Lung (tissue), 17 donors: ENCODE measurements at places on chromosomes 12 and 14. TPM values are rescaled to one million over a fixed set of nuclear protein-coding genes. Genes with fewer than 3 reads are reported as not detected.
A peak's percentile ranks its signal among the peaks of the same experiment; 100 is the strongest.

GRCh38 chr14:72744416-72745120 lies 149.3 kb downstream of the DPF3 start:
- H3K4me1 ChIP-seq, result no peaks in the 10 kb centered on the region
- H3K4me3 ChIP-seq, result no peak overlapping the region
- H3K36me3 ChIP-seq, result no peaks in the 10 kb centered on the region
- H3K27me3 ChIP-seq, result no peaks in the 10 kb centered on the region

DNA sequence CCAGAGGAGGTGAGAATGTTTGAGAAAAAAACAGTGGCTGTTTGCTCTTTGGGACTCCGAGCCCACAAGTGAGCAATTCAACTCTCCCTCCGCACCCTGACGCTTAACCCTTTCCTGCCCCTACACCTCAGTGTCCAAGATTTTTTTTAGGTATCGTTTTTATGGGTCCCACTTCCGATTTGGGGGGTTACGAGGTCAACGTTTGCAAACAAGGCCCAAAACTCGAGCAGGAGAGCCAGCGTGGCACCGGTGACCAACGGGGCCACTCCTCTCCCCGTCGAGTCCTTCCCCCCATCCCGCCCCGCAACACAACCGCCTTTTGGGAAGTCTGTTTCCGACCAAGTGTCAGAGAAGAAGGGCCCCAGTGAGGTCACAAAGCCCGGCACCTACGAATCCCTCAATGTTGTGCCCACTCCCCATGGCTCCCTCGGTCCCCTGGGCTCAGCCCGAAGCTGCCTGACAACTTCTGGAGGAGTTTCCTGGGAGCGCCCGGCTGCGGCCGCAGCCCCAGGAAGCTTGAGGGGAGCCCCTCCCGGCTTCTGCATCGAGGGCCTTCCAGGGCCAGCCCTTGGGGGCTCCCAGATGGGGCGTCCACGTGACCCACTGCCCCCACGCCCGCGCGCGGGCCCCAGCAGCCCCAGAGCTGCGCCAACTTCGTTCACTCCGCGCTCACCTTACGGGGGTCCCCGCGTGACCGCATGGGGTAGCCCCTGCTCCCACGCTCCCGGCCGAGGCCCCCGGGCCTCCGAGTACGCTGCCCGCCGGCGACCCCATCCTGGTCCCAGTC lies 1.2 kb downstream of the CDK2AP1 start:
- H3K27me3 ChIP-seq, result no peaks in the 10 kb centered on the region
- H3K27ac ChIP-seq, result peak overlapping the region; percentile 82
- peaks cover 6% of the 10 kb centered on the region for H3K4me1 ChIP-seq
- DNase-seq, result peak; percentile 50

CPNE6 gene
- total RNA-seq, result not detected

DNA sequence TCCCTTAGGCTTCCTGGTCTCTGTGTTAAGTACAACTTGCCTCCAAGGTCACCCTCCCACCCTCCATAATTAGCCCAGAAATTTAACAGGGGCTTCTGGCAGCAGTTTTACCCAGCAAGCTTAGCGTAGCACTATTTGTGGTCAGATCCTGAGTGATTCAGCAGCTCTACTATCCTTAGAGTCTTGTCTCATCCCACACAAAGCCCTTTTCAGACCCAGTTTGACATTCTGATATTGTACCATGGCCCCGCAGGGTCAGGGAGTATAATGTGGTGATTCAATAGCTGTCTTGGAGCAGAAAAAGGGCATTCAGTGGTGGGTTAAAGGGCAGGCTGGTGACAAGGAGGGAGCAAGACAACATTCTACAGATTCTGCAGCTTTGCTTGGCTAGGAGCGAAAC lies 153.8 kb upstream of the DDHD1 start:
- no peak overlapping the region for H3K4me3 ChIP-seq
- H3K27ac ChIP-seq, result no peak overlapping the region
- H3K36me3 ChIP-seq, result no peaks in the 10 kb centered on the region

- no peaks in the 10 kb centered on the region for H3K36me3 ChIP-seq
- peaks cover 11% of the 10 kb centered on the region for H3K4me1 ChIP-seq
- no peaks in the 10 kb centered on the region for H3K27me3 ChIP-seq
- no peak overlapping the region for H3K4me3 ChIP-seq
Observed at GRCh38 chr12:102479099-102479885, 1.1 kb downstream of the IGF1 start.

DNA sequence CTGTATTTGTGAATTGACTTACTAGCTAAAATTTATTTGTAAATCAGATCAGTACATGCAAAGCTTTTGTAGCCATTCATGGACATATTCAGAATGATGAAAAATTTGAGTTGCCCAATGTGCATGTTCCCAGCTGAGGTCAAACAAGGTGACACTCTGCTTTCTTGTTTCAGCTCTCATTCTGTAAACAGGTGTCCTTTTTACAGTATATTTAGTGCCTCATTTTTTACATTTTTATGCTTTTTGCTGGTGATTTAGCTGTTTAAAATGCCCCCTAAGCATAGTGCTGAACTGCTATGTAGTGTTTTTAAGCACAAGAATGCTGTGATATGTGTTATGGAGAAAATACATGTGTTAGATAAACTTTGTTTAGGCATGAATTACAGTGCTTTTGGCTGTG lies 76.3 kb downstream of the MIA2 start:
- no peaks in the 10 kb centered on the region for H3K4me1 ChIP-seq
- DNase-seq, result no peak
- H3K36me3 ChIP-seq, result no peaks in the 10 kb centered on the region
- no peaks in the 10 kb centered on the region for H3K27me3 ChIP-seq
- H3K4me3 ChIP-seq, result no peak overlapping the region
- H3K27ac ChIP-seq, result no peak overlapping the region

GRCh38 chr12:18340186-18340585 lies 78.9 kb downstream of the PIK3C2G start:
- no peak overlapping the region for H3K4me3 ChIP-seq
- H3K36me3 ChIP-seq, result no peaks in the 10 kb centered on the region
- H3K4me1 ChIP-seq, result no peaks in the 10 kb centered on the region
- no peak overlapping the region for H3K27ac ChIP-seq
- no peaks in the 10 kb centered on the region for H3K27me3 ChIP-seq
- DNase-seq, result no peak

HRK gene
- total RNA-seq, result 1.5 TPM

- no peak overlapping the region for H3K4me3 ChIP-seq
Observed at GRCh38 chr12:14281539-14281938, 83.9 kb upstream of the ATF7IP start.

- H3K27me3 ChIP-seq, result no peaks in the 10 kb centered on the region
- H3K27ac ChIP-seq, result no peak overlapping the region
- no peak for DNase-seq
- no peaks in the 10 kb centered on the region for H3K36me3 ChIP-seq
- H3K4me1 ChIP-seq, result peaks cover 8% of the 10 kb centered on the region
Observed at GRCh38 chr14:67918838-67919237, 99.3 kb downstream of the RAD51B start.

DNA sequence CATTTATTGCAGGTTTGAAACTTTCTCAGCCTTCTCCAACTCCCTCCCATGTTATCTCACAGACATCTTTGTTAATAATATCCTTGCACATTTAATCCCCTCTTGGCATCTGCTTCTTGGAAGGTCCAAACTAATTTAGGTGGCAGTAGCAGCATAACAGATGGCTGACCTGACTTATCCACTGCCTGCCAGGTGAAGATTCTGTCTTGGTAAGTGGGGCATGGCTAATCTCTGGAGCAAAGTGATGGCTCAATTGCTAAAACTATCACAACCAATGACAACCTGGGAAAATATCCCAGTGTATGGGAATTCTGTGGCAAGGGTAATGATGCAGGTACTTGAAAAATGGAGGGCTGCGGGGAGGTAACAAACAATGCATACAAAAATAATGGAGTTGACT lies 58.2 kb upstream of the ALG10B start:
- DNase-seq, result no peak
- no peak overlapping the region for H3K4me3 ChIP-seq
- no peaks in the 10 kb centered on the region for H3K27me3 ChIP-seq
- no peak overlapping the region for H3K27ac ChIP-seq
- H3K36me3 ChIP-seq, result no peaks in the 10 kb centered on the region

DNA sequence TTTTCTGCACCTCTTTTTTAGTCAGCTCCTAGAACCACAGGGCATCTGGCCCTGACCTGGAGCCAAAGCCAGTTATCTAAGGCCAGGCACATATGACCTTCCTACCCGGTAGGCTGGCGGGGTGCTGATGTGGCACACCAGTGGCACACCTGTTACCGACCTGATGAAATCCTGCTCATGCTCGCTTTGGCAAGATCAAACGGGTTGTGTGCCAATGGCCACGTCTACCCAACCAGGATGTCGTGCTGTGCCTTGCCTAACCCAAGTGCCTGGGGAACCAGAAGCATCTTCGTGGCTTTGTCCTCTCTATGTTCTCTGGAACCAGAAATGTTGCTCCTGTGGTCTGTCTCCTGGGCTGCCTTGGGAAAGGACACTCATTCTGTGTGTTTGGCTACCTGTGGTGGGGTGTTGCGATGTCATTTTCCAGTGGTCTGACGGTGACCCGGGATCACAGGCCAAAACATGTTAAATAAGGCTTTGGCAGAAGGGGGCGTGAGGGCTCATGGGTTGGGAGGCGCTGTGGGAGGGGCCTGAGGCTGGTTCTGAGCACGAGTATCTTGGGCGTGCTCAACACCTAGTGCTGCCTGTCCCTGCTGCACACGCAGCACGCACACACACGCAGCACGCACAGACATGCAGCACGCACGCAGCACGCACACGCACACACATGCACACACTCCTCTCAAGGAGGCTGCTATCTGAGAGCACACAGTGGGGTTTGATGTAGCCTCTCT lies 27.9 kb downstream of the CCNK start:
- H3K27me3 ChIP-seq, result no peaks in the 10 kb centered on the region
- no peak overlapping the region for H3K27ac ChIP-seq
- H3K36me3 ChIP-seq, result peaks cover 70% of the 10 kb centered on the region
- H3K4me1 ChIP-seq, result peaks cover 7% of the 10 kb centered on the region

TULP3 gene
- total RNA-seq, result 30.7 TPM

GRCh38 chr12:30823156-30823699 lies 68.5 kb upstream of the CAPRIN2 start:
- no peak overlapping the region for H3K27ac ChIP-seq
- peak overlapping the region; percentile 15 for H3K4me3 ChIP-seq
- DNase-seq, result peak; percentile 61
- no peaks in the 10 kb centered on the region for H3K27me3 ChIP-seq
- no peaks in the 10 kb centered on the region for H3K36me3 ChIP-seq
- H3K4me1 ChIP-seq, result peaks cover 2% of the 10 kb centered on the region

DNA sequence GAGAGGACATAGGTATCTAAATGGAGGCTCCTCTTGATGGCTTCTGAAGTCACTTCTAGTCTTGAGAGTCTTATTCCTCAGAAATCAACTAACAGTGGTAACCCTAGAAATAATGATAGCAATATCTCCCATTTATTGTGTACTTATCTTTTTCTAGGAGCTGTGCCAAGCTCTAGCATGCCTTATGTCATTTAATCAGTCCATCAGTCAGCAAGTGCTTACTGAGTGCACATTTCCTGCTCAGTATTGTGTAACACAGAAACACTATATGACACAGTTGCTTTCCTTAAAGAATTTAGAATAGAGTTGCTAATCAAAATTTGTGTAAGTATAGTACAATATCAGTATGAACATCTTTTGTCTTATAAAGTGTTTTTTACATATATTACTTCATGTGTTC lies 36.6 kb downstream of the KRT76 start:
- no peak overlapping the region for H3K27ac ChIP-seq
- DNase-seq, result no peak
- H3K4me3 ChIP-seq, result no peak overlapping the region
- peaks cover 4% of the 10 kb centered on the region for H3K27me3 ChIP-seq

- no peaks in the 10 kb centered on the region for H3K4me1 ChIP-seq
- no peak overlapping the region for H3K27ac ChIP-seq
- H3K27me3 ChIP-seq, result no peaks in the 10 kb centered on the region
- no peak for DNase-seq
Observed at GRCh38 chr12:93032758-93033157, 103.7 kb upstream of the EEA1 start.

GRCh38 chr12:121253638-121254335 lies 42.7 kb downstream of the CAMKK2 start:
- no peaks in the 10 kb centered on the region for H3K4me1 ChIP-seq
- no peaks in the 10 kb centered on the region for H3K27me3 ChIP-seq
- no peak overlapping the region for H3K4me3 ChIP-seq
- no peak overlapping the region for H3K27ac ChIP-seq

CCDC175 gene
- 0.34 TPM for total RNA-seq

DNA sequence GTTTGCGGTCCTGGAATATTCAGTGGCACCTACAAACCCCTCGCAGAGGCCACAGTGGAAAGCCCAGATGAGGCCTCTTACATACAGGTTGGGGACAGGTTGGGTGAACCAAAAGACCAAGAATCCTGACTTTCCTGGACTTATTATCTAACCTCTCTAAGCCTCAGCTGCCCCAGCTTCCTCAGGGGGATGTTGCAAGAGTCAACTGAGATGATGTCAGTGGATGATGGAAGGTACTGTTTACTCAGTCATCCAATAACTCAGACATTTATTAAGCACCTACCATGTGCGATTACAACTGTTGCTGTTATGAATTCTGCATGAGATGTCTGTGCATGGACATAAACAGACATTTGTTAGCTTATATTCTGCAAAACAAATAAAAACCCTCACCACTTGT lies 72.8 kb downstream of the RFX4 start:
- no peak for DNase-seq
- H3K27ac ChIP-seq, result no peak overlapping the region

DNA sequence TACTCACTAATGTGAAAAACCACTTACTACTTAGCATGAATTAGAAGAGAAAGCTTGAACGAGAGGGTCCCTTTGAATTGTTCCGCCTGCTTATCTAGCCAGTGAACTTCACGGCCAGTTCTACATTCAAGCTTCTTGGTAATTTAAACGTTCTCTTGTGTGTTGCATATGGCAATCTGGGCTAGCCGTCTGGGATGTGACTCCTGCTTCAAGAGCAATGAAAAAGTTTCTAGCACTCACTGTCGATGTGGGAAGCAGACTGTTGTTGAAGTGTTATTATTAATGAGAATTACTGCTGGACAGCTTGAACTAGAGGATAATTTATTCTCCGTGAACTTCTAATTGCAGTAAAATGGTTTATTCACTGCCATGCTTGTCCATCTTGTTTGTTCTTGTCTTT lies 93.9 kb downstream of the SLC15A5 start:
- H3K36me3 ChIP-seq, result no peaks in the 10 kb centered on the region
- no peak for DNase-seq
- no peaks in the 10 kb centered on the region for H3K4me1 ChIP-seq
- H3K27ac ChIP-seq, result no peak overlapping the region
- no peaks in the 10 kb centered on the region for H3K27me3 ChIP-seq

DNA sequence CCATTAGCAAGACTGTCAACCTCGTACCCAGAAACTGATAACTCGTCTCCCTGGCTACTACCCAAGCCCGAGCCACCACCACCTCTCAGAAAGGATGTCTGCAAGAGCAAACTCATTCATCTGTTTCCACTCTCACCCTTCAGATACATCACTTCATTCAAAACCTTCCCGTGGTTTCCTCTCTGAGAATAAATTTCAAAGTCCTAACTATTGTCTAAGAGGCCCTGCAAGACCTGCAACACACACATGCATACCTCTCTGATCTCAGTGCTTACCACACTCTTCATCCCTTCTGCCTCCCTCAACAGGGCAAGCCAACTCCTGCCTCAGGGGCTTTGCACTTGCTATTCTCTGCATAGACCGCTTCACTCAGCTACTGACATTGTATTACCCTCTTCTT lies 40.6 kb downstream of the PPP1R13B start:
- no peak for DNase-seq
- no peaks in the 10 kb centered on the region for H3K27me3 ChIP-seq
- H3K4me1 ChIP-seq, result peaks cover 2% of the 10 kb centered on the region
- no peaks in the 10 kb centered on the region for H3K36me3 ChIP-seq
- no peak overlapping the region for H3K27ac ChIP-seq
